Upper lobe of left lung (tissue), 6 donors: ENCODE measurements at places on chromosomes 4 and X.

GRCh38 chrX:27446423-27446822 lies 16.7 kb downstream of the PPP4R3C start:
- no peak for DNase-seq

GRCh38 chrX:78923198-78924015 lies 21.8 kb upstream of the P2RY10 start:
- DNase-seq = no peak

DNA sequence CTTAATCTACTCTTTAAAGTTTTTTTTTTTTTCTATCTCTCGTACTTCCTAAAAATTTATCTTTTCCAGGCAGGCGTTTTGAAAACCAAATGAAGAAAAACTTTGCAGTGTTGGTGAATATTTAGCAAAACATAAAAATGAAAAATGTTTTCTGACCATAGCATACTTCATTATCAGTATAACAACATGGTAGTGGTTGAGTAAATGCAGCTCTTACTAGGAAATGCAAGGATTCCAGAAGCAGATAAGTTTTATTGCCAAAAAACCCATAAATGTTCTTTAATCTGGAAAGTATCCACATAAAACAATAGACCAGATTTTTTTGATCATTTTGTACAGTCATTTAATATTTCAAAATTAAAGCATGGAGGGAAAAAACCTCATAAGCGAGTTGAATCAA lies 136.9 kb upstream of the GUCY1A1 start:
- DNase-seq = no peak

DNA sequence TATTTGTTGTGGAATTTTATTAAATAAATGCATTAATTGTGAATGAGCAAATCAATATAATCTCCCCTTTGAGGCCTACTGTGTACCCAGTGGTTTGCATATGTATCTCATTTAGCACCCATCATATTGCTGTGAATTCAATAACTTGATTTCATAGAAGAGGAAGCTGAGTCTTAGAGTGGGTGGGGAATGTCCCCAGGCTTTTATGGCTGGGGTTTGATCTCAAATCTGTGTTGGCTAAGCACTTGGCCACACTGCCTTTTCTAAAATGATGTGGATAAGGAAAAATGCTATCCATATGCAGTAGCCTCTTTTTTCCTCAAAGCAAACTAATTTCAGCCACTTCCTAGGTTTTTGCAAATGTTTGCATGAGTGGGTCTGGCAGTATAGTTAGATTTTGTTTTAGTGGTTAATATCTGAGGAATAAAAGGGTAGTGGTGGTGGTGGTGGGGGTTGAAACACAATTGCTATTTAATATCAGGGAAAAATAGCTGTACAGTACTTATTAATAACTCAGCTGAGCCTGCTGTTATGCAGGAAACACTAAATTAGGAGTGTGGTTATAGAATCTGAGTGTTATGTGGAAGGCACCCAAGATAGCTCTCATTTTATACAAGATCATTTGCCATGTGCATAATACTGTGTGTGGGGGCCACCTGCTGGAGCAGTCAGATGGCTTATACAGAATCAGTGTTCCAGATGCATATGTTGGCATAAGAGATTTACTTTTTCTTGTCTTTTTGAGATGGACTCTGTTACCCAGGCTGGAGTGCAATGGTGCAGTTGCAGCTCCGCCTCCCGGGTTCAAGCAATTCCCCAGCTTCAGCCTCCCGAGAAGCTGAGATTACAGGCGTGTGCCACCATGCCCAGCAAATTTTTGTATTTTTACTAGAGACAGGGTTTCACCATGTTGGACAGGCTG lies 108.0 kb downstream of the TMEM131L start:
- DNase-seq = peak; percentile 67

GRCh38 chr4:183675625-183676024 lies 16.5 kb downstream of the TRAPPC11 start:
- no peak for DNase-seq

DNA sequence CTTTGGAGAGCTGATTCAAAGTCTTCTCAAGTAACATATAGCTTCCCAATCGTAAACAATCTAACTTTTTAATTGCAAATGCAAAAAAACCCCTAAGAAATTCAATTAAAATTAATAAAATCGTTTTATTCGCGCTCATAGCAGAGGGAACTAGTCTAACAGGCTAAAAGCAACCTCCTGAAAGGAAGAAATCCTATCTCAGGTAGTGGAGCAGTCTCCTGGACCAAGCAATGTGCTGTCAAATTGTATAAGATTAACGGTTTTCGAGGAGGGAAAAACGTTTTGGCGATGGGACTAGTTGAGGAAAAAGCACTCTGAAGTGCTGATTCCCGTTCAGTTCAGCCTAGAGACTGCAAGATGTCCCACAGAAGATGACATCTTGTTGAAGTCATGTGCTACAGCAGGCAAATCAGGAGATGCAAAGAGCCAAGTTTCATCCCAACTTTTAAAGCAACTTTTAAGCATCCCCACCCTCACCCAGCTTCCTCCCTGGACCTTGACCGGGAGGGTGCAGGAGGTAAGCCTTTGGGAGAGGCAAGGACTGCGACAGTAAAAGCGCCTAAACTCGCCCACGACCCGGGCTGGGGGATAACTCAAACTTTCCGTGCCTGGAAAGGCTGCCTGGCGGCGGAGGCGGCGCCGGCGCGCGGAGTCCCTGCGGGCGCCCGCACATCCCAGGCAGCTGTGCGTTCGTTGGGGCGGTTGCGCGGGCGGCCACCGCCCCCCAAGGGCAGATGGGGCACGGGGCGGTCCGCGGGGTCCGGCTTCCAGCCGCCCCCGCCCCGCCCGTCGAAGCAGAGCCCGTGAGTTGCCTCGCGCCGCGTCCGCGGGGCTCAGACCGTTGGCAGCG lies 784 bp downstream of the MAP7D3 start:
- DNase-seq = no peak

DNA sequence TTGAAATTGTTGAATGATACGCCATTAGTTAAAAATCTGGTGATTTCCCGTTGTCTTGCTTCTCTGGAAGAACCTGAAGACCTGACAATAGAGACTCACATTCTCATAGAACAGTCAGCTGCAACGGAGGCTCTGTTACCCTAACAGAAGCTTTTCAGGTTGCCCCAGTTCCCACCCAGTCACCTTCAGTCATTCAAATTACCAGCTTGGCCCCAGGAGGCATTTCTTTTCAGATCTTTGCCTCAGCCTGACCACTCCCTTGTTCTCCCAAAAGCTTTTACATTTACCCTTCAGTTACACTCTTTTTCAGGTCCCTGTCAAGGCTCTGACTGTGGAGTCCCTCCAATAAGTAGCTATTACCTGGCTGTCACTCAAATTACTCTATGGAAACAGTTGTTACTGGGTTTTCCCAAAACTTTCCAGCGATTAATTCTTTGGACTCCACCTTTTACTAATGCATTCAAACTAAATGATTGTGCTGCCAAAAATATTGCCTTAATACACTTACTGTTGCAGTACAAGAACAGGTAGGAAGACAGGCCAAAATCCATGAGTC lies 162.2 kb upstream of the FTHL17 start:
- DNase-seq = no peak

GRCh38 chr4:108181704-108182103 lies 13.0 kb upstream of the LEF1 start:
- no peak for DNase-seq

- DNase-seq = no peak
Observed at GRCh38 chrX:39690541-39691415, 407.0 kb downstream of the BCOR start.

DNA sequence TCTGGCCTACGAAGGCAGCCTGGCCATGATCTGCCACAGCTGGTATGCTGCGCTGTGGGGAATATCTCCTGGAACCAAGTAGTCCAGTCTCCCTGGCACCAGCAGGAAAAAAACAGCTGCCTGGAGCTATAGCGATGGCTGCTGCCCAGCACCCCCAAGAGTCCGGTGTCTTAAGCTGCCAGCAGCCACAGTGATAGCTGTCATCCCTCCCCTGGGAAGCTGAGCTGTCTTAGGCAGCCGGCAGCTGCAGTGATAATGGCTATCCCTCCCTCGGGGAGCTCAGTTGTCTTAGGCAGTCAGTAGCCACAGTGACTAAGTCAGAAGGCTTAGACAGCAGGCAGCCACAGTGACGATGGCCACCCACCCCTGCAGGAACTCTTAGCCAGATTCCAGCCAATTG lies 205.1 kb downstream of the STPG2 start:
- DNase-seq = no peak

DNA sequence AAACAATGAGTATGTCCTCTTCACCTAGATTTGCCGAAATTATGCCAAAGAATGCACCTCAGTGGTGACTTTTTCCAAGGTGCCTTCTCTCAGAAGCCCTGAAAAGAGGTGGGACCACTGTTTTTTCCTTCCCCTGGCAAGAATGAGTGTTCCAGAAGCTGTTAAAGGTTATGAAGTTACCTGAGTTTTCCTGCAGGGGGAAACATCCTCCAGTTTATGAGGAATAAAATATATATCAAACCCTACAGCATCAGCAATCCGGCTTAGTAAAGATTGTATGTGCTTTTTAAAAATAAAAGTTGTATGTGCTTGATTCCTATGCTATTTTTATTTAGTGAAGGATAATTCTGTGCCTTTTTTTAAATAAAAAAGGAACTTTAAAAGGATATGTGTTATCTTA lies 73.3 kb downstream of the RBM46 start:
- no peak for DNase-seq

DNA sequence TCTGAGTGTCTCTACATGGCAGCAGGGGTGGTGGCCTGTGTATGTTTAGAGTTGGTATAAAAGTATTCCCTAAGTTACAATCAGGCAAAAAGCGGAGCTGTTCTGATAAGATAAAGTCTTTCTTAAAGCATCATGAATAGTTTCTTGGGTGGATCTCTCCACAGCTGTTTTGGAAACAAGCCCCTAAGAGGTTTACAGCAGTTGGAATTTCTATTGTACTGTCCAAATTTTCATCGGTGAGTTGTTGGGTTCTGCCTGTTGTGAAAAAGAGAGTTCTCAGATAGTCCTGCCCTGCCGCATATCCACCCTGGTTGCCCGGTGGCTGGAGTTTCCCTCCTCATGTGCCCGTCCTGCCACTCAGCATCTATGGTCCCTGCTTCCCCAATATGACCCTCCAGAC lies 50.1 kb downstream of the C4orf51 start:
- no peak for DNase-seq

DNA sequence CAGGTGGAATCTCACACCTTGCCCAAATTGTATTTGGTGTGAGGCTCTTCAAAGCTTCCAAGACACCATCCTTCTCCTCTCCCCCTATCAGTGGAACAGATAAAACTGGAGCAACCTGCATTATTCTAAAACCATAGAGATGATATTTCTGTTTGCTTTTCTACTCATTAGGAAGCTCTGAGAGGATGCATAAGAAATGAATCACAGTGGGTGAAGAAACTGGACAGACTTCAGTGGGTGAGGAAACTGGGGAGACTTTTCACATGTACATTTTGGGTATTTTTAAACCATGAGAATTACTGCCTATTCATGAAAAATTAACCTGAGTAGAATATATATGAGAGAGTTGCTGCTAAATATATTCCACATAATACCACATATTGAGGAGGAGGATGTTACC lies 16.4 kb downstream of the HAND2 start:
- DNase-seq = no peak

- no peak for DNase-seq
Observed at GRCh38 chrX:28843817-28844216, 256.6 kb downstream of the IL1RAPL1 start.

GRCh38 chr4:8207314-8207713 lies 8.2 kb downstream of the SH3TC1 start:
- DNase-seq = no peak

DNA sequence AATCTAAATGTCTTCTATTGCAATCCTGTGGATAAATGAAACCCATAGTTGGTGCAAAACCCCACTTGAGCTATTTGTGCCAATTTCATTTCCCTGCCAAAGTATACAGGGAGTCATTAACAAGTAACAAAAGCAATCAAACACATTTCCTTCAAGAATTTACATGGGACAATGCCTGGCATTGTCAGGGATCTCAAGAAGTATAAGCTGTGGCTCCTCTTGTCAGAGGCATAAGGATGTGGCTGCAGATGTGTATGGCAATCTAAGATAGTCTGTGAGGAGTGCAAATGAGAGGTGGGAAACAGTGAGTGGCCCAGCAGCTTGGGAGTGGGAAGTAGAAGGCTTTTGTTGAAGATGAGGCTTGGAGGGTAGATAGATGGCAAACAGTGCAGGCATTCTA lies 58.0 kb upstream of the SCML1 start:
- DNase-seq = no peak

- DNase-seq = no peak
Observed at GRCh38 chr4:152304220-152304619, 231.7 kb downstream of the FBXW7 start.

DNA sequence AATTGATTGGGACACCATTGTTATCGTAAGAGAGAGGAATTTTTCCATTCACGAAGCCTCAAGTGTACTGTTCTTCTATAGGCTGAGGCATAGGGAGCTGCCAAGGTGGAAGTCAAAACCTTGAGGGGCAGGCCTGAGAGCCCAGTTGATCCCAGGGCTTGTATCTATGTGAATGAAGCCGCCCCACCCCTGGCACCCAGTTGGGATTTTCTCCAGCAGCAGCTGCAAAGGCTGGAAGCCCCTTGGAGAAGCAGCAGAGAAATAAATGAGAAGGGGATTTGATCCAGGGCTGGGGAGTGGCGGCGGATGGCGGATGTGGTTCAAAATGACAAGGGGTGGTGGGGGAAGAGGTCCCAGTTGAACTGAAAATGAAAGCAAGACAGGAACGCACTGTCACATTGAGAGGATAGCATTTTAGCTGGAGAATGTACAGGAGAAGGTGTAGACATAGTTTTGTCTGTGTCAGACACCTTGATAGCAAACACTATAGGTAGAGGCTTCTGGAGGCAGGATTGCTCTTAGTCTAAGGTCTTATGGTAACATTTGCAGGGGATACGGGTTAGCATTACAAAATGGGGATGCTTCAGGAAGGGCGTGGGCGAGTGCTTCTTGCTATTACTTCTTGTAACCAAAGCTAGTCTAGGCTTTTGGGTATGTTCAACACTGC lies 32.6 kb downstream of the DOCK11 start:
- no peak for DNase-seq

DNA sequence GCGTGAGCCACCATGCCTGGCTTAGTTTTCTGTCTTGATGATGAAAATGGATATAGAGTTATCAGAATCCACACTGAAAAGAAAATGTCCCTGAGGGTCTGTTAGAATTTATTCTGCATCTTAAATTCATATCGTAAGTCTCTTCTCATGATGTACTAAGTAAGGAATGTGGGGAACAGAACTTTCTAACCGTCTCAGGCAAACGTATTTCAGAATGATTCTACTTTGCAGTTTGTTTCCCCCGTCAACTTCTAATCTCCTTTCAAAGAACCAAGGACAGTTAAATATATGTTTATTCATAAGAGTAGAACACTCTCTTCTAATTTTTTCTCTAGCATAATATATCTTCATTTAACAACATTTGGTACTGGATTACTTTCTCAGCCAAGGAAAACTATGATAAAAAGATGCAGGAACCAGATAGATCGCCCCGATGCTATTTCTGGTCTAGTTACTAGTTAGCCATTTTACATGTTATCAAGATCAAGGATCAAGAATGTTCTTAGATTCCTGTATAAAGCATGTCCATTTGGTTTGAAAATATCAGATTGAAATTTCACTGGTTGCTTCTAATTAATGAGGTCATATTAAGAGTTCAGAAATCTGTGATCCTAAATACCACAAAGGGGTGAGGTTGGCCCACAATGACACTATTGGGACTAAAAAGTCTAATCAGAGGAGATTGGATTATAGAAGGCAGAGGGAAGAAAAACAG lies 49.5 kb downstream of the METTL14 start:
- no peak for DNase-seq

GRCh38 chr4:173482330-173482931 lies 47.6 kb downstream of the HAND2 start:
- DNase-seq = no peak

- DNase-seq = no peak
Observed at GRCh38 chr4:57034520-57034919, 55.8 kb downstream of the POLR2B start.
